Right renal cortex interstitium (tissue), 3 donors: ENCODE measurements at places on chromosomes 2 and 18. TPM values are rescaled to one million over a fixed set of nuclear protein-coding genes. Genes with fewer than 3 reads are reported as not detected.

MEIS1 gene
- polyA plus RNA-seq, result 132 TPM

KCNG3 gene
- 0.65 TPM for polyA plus RNA-seq

HRH4 gene
- not detected for polyA plus RNA-seq

CYP27C1 gene
- 5.8 TPM for polyA plus RNA-seq

FNDC4 gene
- polyA plus RNA-seq, result 7.6 TPM

GALNT14 gene
- polyA plus RNA-seq, result 37.6 TPM

ARPC2 gene
- polyA plus RNA-seq, result 256 TPM

ATL2 gene
- 66.6 TPM for polyA plus RNA-seq

LRRC30 gene
- polyA plus RNA-seq, result 0.40 TPM

OTOF gene
- polyA plus RNA-seq, result 0.14 TPM

UNC80 gene
- 1.3 TPM for polyA plus RNA-seq

FBXO41 gene
- 1.9 TPM for polyA plus RNA-seq

SLC23A3 gene
- 21.4 TPM for polyA plus RNA-seq

SERPINB13 gene
- not detected for polyA plus RNA-seq

ST6GAL2 gene
- polyA plus RNA-seq, result 19.2 TPM

EPAS1 gene
- 57.9 TPM for polyA plus RNA-seq

CCDC93 gene
- 35.4 TPM for polyA plus RNA-seq

TCF23 gene
- 0.93 TPM for polyA plus RNA-seq

POTEF gene
- polyA plus RNA-seq, result 0.06 TPM

ABHD1 gene
- 0.88 TPM for polyA plus RNA-seq

HOXD13 gene
- polyA plus RNA-seq, result 0.11 TPM

SCTR gene
- 8.3 TPM for polyA plus RNA-seq

SCN9A gene
- polyA plus RNA-seq, result 1.5 TPM

RFTN2 gene
- 24.8 TPM for polyA plus RNA-seq
